Stimulated activated naive B cell treated with anti-CD40 and anti-IgM and Interleukin-4, amounts not matched to agents 10 μg/mL and 1 μg/mL and 100 μg/mL, for 72 hours (primary cell): ENCODE measurements at places on chromosomes 13 and 19.
A peak's percentile ranks its signal among the peaks of the same experiment; 100 is the strongest.

- DNase-seq = no peak
Measured at GRCh38 chr13:33634546-33634982, 183.4 kb upstream of the RFC3 start.

DNA sequence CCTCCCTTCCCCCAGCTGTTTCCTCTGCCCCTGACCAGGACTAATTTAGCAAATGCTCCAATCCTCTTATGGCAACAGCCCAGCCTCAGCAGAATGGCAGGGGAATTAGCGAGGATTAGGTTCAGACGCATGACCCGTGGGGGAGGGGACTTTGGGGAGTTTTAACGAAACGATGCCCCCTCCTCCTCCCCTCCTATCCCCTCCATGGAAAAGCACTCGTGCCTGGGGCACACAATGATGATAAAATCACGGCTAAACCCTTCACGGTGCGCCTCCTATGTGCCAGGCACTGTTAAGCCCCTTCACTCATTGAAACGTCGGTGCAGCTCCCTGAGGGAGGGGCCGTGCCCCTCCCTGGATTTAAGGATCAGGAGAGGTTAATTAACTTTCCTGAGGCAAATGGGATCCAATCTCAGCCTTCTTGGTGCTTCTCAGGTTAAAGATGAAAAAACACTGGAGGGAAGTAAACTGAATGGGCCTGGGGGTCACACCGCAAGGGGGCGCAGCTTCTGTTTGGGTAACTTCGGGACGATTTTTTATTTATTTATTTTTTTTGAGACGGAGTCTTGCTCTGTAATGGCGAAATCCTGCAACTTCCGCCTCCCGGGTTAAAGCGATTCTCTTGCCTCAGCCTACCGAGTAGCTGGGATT is 10.1 kb upstream of the TPRX2 start:
- DNase-seq = no peak

DNA sequence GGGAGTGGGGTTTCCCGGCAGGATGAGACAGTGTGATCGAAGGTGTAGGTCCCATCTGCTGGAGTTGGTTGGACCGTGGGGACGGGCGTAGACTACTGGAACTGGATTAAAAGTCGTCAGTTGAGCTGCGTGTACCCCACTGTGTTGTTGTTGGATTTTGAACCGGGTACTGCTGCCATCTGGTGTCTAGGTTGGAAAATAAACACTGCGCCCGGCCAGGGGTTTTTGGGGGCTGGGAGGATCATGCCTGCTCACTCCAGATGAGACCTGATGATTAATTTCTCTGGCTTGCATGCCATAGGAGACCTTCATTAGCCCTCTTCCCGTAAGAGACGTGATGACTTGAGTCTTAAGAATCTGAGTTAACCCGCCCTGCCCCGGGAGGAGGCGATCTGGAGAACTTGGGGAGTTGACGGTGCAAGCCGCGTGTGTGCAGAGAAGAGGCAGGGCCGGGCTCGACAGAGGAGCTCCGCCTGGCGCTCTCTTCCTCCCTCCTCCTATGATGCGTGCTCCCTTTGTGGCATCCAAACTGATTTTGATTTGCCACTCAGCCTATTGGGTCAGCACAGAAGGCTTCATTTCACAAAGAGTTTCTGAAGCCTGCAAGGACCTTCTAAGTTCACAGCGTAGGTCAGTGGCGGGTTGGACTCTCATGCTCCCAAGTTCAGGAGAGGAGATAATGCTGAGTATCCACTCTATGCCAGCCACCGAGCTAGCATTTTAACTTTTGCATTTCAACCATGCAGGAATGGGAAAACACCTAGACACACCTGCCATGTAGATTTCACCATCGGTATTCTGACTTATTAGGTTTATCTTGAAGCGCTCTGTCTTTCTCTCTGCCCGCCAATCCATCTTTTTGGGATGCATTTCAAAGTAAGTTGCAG is 2.7 kb downstream of the UHRF1 start:
- DNase-seq = peak; percentile 43

- no peak for DNase-seq
Measured at GRCh38 chr19:31546205-31546960, 197.1 kb upstream of the TSHZ3 start.

GRCh38 chr13:109160357-109160756 is 530.9 kb downstream of the MYO16 start:
- no peak for DNase-seq

- no peak for DNase-seq
Measured at GRCh38 chr13:58429917-58430316, 798.4 kb downstream of the PCDH17 start.

DNA sequence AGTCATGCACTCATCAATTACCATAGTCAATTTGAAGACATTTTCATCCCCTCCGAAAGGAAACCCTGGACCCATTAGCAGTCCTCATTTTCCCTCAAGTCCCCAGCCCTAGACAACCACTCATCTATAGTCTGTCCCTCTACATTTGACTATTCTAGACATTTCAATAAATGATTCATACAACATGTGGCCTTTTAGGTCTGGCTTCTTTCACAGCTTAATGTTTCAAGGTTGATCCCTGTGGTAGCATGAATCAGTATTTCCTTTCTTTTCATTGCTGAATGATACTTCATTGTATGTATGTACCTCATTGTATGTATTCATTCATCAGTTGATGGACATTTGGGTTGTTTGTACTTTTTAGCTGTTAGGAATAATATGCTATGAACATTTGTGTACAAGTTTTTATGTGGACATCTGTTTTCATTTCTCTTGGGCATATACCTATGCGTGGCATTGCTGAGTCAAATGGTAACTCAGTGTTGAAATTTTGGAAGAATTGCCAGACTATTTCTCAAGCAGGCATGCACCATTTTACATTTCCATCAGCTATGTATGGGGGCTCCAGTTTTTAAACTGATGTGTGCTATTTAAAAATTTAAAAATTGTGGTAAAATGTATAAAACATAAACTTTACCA is 18.4 kb downstream of the SPATA13 start:
- DNase-seq = no peak

DNA sequence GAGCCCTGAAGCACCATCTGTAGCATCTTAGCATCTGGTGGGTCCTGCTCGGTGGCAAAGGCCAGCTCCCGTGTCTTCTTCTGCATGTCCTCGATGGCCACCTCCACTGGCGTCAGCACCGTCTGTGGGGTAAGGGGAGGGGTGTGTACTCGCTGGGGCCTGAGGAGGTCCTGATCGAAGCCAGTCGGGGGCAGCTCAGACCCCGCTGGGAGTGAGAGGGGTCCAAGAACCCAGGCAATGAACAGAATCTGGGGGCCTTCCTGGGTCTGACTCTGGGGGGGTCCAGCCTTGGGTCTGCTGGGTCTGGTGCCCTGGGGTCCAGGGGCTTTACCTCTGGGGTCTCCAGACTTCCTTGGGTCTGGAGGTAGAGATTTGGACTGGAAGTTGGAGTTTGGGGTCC is 3.6 kb upstream of the KANK2 start:
- DNase-seq = no peak
